Stimulated activated CD4-positive, alpha-beta T cell treated with anti-CD3 and anti-CD28 coated beads, Interleukin-12 subunit alpha, Interleukin-12 subunit beta, amount 100 ng/mL, for 4 hours (primary cell): ENCODE measurements at places on chromosomes 12 and 14.

DNA sequence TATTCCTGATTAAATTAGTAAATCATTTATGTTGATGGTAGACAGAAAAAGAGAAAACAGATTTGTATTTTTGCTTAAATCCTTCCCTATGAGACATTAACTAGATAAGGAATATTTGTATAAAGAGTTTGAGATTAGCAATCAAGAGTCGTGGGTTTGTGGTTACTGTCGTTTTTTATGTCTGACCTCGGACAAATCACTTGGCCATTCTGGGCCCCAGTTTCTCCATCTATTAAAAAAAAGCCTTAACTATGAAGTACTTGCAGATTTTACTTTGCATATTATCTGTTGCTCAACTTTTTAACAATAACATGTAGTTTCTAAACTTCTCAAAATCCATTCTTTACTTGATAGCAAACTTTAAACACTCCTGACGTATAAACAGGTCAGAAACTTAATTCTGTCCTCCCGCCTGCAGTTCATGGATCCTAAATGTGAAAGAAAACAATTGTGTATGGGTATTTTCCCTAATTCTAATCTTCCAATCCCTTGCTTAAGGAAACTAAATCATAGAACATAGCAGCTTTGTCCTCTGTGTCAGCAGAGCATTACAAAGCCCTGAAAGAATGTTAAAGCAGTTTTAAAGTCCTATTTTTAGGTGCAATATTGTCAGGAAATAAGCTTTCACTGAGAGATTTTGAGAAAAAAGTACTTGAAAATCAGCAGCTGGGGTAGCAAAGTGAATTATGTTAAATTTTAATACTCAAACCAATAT, 118.2 kb downstream of the GPR135 start:
- no peak for DNase-seq

DNA sequence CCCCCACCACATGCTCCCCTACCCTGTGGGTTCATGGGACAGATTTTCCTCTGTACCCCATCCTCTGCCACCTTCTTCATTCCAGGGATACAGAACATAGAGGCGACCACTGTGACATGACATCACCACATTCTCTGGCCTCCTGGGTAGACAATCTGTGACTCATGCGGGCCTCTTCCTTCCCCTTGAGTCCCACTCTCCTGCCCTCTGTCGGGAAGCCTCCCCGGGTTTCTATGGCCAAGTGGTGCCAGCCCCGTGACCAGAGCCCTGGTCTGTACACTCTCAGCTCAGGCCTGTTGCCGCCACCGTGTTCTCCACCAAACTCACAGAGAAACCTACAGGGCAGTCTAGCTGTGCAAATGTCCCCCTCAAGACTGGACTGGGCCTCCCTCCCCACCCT, 8.0 kb downstream of the CLMN start:
- DNase-seq = no peak

DNA sequence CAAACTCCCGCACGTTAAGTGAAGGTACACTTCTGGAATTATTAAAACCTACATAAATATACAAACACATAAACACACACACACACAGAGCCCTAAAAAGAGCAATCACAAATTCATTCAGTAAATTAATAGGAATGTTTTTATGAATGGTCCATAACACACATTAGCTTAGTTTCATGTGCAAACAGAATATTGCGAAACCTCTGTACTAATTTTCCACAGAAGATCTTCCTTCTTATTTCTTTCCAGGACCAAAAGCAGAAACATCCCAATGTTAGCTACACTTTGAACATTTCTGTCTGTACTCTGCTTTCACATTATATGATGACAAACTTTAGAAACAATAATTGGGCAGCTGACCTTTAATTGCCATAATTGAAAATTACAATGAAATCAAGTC, 101.6 kb downstream of the SOX5 start:
- DNase-seq = no peak

GRCh38 chr12:26062566-26062965, 62.3 kb downstream of the BHLHE41 start:
- DNase-seq = no peak

DNA sequence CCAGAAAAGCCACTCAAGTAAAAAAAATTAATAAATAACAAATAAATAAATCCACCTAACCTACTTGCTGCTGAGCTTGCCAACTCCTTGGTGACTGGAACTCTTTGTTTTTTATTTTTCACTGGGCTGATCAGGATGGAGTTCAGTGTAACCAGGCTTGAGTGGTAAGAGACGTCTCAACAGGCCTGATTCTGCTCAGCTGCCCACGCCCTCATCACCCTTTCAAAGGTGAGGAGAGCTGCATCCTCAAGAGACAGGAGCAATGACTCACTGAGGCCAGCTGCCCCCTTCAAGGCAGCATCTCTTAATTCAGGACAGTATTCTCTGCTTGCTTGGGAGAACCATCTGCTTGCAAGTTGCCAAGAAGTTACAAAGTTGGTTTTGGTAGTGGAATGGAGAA, 111.9 kb upstream of the CPM start:
- DNase-seq = no peak
